K562 (cell line): ENCODE measurements at places on chromosomes 12 and 14.

GRCh38 chr12:94536040-94536965, 76.6 kb upstream of the CEP83 start:
- no peak for DNase-seq

DNA sequence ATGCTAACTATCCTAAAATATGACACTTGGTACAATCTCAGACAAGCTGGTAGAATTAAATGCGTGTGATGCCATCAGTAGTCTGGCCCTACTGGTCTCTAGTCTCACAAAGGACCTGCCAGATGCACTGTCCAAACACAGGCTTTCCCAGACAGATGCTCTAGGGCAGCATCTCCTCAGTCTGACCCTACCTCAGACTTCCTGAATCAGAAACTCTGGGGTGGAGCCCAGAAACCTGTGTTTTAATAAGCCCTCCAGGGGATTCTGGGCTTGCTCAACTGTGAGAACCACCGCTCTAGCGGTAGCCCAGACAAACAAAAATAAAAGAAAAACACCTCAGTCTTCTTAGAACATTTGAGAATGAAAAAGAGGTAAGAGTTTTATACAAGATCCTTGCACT, 48.0 kb downstream of the BDKRB1 start:
- no peak for DNase-seq

DNA sequence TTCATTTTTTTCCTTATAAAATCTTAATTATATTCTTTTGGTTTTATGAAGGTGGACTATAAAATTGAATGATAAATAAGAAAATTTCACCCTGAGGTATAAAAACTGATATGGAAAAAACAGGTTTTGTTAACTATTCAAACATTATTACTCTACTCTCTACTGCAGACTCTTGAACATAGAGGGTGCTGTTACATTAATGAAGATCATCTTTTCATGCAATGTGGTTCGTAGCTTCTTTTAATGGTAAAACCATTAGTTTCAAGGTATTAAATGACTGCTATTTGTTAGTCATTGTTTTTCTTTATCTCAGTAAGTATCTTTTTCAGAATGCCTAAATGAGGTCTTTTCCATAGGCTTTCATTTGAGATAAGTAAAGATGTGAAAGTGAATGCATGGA, 510.4 kb downstream of the SLC16A7 start:
- no peak for DNase-seq

DNA sequence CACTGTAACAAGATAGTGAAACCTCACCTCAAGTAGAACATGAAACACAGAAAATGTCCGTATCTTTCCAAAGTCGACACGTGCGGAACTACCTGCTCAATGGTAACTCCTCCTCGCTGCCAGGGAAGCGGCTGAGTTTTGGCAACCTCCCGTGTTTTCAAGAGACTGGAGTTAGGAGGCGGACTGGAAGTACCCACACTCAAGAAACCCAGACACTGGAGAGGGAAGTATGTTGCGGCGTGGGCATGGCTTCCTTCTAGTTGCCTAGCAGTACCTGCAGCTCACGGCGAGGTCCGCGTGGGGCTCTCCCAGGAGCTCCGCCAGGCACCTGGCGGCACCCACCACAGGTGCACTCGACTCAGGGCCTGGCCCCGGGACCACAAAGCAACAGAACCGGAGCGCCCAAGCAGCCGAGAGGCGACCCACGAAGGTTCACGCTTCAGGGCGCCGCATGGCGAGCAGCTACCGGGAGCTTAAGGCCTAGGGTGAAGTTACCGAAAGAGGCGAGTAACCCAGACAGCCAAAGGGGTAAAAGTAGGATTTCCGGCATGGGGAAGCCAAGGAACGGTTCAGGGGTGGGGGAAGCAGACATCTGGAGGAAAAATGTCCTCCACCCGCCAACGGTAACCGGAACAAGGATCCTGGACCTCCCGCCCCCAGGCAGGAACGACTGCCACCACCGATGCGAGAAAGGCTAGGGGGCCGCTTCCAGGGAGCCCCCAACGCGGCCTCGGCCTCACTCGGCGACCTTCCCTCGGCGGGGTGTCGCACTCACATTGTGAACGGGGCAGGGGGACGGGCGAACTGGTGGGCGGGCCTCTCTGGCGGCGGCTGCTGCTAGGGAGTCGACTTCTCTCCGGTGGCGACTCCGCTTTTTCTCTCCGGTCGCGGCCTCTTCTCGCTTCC, 608 bp downstream of the PTGES3 start:
- DNase-seq = peak; percentile 65

DNA sequence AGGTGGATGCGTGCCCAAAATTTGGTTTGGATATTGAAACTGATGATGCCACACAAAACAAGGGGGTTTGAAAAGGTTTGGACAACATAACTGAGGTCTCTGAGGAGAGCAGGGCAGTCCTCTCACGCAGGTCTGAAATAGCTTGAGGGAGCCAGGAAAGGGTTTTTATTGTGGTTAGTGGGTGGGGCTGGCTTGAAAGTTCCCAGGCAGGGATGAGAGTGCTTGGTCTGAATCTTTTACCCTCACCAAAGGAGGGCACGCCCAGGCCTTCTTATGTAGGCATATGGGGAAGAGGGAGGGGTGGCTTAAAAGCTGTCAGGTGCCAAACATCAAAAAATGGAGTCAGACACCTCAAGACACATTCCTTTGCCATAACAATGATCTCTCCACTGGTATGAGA, 493.1 kb upstream of the CCDC196 start:
- DNase-seq = no peak

DNA sequence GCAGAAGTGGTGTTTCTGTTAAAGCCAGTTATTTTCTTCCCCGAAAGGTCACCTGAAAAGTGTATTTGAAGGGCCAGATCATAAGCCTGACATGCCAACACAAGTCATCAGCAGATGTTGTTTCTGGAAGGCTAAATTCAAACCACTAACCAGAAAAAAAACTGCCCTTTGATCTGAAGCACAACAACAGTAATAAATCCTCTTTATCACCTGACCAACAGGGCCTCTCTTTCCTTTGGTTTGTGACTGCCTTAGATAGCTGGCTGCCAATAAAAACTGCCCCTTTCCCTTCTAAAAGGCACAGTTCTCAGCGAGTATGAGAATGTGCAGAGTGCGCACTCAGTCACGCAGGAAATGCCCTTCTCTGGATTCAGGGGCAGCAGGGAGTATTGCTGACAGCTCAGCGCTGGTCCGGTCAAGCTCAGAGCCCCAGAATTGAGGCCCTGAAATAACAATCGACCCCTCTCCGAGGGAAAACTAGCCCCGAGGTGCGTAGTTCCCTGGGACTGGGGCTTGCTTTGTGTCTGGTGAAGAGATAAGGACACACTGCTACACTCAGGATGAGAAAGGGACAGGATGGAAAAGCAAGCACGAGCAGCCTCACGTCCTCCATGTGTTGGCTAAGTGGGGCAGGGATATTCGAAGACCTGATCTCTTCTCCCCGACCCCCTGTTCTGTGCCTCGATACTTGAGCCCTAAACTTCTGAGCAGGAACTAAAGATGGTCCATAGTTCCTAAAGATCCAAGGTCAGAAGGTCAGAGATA, 184.2 kb upstream of the GZMB start:
- DNase-seq = no peak

DNA sequence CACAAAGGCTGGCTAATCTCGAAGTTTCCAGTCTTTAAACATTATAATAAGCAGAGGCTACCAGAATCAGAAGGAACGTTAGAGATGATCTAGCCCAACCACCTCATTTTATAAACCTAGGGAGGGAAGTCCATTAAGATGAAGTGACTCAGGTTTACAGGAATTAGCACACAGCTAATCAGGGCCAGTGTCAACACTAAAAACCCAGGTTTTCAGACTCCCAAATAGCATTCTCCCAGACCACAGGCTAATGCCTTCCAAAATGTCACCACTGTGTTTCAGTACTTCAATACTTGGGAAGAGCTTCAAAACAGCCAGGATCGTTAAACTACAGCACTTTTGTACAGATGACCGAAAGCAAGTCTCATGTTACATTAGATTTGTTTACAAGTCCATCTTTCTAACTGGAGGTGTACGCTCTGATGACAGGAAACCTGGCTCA, 89.2 kb downstream of the FOXN3 start:
- DNase-seq = no peak

GRCh38 chr14:63896278-63896720, 43.5 kb downstream of the SYNE2 start:
- DNase-seq = no peak

GRCh38 chr12:100185361-100185894, 15.2 kb upstream of the ACTR6 start:
- no peak for DNase-seq

- no peak for DNase-seq
These were observed 195.3 kb upstream of the IGF1 start for GRCh38 chr12:102675672-102676071.

DNA sequence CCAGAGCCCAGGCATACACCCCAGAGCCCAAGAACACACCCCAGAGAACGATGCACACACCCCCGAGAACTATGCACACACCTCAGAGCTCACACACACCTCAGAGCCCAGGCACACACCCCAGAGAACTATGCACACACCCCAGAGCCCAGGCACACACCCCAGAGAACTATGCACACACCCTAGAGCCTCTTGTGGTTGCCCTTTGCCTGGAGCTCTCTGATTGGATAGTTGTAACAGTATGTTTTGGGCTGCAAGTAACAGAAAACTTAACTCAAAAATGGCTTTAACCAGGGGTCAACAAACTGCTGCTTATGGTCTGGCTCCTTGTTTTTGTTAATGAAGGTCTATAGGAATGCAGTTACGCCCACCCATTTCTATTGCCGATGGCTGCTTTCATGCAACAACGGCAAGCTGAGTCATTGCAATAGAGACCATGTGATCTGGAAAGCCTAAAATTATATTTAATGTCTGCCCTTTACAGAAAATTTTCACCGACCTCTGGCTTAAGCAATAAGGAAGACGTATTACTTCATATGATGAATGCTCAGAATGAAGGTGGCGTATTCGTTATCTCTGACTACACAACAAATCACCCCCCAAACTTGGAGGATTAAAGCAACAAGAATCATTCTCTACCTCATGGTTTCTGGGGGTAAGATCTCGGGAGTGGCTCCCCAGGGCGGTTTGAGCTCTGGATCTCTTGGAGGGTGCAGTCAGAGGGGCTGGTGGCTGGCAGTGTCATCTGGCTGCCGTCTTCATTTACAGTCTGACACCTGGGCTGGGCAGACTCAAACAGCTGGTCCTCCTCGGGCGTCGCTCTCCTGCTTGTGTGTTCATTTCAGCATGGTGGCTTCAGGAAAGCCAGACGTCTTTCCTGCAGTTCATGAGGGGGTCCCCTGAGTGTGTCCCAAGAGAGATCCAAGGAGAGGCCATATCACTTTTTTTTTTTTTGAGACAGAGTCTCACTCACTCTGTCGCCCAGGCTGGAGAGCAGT, 66.3 kb upstream of the NCOR2 start:
- DNase-seq = no peak

- DNase-seq = no peak
These were observed 289.3 kb downstream of the FBXL14 start for GRCh38 chr12:1305063-1305434.

DNA sequence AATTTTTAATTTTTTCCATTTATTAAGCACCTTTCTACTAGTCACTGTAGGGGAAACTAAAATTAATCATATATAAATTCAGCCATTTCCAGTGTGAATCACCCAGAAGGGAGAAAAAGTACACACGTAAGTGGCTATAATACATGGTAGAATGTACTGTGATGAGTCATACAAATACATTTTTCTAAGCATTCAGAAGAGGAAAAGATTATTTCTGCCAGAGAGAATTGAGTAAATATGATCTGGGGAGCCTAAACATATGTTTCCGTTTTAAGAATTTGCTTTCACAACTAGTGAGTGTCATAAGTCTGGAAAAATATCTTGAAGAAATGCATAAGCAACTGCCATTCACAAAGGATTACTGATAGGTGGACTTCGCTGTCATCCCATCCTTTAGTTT, 102.8 kb downstream of the TGFB3 start:
- DNase-seq = no peak

DNA sequence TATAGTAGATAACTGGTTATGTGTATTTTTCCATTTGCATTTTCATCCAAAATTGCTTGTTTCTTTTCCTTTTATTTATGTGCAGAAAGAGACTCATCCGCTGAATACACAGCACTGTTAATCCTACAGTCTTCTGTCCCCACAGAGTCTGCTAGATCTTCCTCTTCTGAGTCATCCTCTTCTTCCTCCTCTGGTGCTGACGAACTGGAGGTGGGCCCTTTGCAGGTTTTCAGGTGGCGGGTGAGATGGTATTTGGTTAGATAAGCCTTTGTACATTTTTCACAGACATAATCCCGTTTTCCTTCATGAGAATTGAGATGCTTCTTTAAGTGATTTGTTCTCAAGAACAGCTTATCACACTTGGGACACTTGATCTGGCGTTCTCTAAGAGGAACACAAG, 26.8 kb downstream of the PRDM4 start:
- DNase-seq = no peak

DNA sequence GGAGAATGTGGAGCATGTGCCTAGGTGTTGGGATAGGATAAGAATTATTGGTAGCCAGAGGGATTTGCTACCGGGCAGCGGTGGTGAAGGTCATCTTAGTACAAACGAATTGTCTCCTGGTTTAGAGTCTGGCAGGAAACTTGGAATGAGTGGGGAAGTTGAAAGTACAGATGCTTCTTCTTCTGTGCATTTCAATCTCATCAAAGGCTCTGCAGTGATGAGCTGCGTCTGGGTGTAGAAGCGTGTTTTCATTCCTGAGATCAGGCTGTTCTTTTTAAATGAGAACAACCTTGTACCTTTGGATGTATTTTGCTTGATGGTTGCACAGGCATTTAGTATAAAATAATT, 2.1 kb downstream of the WNK1 start:
- DNase-seq = no peak

DNA sequence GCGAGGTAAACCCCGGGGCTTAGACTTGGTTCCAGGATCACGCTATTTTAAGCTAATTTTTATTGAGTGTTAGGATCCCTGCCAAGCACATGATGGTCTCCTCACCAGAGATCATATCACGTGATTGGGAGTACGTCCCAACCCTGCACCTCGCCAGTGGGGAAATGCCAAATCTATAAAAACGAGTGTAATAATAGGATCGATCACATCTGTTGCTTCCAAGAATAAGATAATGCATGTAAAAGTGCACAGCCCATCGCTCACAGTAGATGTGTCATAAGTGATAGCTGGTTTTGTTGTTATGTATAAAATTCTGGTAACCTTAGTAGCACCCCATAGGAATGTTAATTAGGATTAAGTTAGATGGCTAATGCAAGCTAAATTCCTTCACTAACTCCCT, 581.0 kb upstream of the TMEM132C start:
- no peak for DNase-seq

GRCh38 chr14:41830714-41831406, 224.2 kb downstream of the LRFN5 start:
- no peak for DNase-seq

GRCh38 chr12:15982471-15982870, 71.3 kb downstream of the DERA start:
- DNase-seq = no peak

DNA sequence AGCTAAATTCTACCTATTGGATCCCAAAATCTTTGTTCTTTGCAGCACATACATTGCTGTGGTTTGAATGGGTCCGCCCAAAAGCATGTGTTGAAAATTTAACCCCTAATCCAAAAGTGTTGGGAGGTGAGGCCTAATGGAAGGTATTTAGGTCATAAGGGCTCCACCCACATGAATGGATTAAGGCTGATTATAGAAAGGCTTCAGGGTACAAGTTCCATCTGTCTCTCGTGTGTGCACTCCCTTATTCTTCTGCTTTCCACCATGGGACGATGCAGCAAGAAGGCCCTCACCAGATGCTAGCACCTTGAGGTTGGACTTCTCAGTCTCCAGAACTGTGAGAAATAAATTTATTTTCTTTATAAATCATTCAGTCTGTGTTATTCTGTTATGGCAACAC, 190.9 kb downstream of the SOX5 start:
- no peak for DNase-seq
